ENCODE measurements at places on chromosomes 4 and X.

DNA sequence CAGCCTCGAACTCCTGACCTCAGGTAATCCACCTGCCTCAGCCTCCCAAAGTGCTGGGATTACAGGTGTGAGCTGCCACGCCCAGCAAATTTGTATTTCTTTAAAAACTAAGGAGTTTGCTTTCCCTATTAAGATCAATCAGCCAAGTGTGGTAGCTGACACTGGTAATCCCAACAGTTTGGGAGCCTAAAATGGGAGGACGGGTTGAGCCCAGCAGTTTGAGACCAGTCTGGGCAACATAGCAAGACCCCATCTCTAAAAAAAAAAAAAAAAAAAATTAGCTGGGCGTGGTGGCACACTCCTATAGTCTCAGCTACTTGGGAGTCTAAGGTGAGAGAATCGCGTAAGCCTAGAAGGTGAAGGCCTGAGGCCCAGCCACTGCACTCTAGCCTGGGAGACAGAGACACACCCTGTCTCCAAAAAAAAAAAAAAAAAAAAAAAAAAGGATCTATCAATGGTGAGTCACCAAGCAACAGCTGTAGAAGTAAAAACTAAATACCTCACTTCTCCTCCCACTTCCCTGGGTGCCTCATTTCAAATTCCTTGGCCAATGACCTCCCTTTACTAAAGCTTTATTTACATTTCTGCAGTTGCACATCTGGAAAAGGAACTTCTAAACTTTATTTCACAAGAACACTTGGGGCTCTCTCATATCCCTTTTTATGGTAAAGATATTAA lies 54.5 kb downstream of the LDB2 start:
- no peak for DNase-seq

DNA sequence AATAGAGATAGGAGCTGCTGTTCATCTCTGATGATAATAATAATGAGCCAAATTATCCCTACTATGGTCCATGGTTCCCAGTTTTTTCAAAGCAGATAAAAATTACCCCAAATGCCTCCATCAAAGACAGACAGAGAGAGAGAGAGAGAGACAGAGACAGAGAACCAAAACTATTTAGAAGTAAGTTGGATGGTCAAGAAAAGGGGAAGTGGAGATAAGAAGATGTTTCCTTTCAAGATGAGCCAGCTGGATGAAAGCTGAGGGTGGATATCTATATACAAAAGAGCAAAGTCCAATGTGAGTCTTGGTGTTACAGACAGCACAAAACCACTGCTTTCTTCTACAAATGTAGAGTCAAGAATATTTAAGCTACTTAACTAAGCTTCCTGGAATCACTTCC lies 173.9 kb downstream of the GRIA3 start:
- DNase-seq, result no peak

GRCh38 chr4:104395168-104395614 lies 99.5 kb downstream of the CXXC4 start:
- DNase-seq, result no peak

DNA sequence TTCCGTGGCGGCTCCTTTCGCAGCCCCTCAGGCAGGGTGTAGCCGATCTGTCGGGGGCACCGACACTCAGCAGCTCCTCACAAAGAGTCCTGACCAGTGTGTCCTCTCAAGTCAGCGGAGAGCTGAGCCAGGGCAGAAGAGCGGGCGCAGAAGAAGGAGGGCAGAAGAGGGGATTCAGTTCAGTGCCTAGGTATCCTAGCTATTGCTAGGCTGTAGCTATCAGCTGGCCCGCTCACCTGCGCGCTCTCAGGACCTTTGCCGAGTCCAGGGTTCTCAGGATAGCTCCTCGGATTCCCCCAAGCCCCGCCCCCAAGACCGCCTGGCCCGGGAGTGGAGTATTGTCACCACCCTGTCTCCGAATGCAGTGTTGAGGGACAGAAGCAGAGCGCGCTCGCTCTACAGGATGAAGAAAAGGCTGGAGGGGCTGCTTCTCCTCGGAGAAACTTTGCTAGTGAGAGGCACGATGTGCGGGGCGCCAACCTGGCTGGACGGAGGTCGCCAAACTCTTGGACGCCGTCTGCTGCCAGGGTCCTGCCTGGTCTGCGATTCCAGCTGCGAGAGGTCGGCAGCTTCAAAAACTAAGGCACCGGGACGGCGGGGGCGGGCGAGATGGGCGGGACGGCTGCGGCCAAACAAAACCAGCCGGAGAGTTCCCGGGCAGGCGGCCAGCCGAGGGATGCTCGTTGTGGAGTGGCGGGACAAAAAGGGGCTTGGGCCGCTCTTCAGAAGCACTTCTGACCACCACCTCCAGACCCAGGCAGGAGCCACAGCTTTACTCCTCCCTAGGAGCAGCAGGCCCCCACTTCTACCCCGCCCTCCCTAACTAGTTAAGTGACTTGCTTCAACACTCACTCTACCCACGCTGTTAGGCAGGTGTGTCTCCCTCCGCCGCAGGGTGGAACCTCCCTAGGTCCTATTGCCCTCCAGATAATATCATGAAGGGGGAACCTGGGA lies at the start of gene XKRX:
Gene XKRX (minus strand): TSS at position 258 of the 954 bp plus-strand sequence. CDS start 613 bp downstream, outside the sequence.
- DNase-seq, result peak; percentile 75

DNA sequence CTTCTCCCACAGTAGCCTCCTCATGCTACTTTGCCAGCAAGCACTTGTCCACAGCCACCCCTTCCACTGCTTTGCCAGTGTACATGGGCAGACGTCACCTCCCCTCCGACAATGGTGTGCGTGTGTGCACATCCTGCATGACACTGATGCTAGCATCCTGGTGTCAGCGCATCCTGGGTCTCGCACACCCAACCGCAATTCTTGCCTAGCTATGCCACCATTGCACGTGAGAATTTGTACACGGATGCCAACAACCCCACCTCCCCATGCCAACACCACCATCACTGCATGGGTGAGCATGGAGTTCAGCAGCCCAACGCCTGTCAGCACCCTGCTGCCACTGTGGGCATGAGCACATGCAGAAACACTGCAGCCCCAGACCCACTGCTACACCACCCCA lies 550.0 kb downstream of the STPG2 start:
- DNase-seq, result no peak

GRCh38 chr4:151205722-151206121 lies 71.2 kb upstream of the PRSS48 start:
- DNase-seq, result no peak

GRCh38 chr4:19386786-19387185 lies 864.9 kb upstream of the SLIT2 start:
- no peak for DNase-seq
